ENCODE measurements at places on chromosomes 6 and 20.

DNA sequence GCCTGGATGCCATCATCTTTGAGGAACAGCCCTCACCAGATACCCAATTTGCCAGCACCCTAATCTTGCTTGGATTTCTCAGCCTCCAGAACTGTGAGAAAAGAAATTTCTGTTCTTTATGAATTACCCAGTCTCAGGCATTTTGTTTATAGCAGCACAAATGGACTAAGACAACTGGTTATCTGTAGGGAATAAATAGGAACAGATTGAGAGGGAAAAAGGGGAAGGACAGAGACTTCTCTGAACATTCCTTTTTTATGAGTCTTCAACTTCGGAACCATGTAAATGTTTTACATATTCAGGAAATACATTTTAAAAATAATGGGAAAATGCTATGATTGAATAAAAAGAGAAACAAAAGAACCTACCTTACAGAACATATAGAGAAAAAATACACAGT is 20.9 kb downstream of the KCTD20 start:
- H3K4me3 ChIP-seq = no peak overlapping the region
- no peaks in the 10 kb centered on the region for H3K27me3 ChIP-seq
- H3K36me3 ChIP-seq = no peaks in the 10 kb centered on the region
- H3K4me1 ChIP-seq = no peaks in the 10 kb centered on the region
- no peak for DNase-seq

DNA sequence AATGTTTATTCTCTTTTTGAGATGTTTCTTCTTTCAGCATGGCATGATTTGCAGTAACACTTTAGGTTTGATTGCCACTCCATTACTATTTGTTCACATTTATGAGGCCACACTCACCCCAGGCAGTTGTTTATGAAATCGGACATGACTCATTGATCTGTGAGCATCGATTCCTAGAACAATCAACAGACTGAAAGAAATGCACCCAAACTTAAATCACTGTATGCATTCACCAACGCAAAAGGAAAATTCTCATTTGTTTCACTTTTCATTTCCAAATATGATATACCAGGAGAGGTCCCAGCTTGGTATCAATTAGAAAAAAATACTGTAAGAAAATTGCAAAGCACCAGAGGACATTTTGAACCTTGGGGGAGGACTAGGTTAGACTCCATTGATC is 5.4 kb upstream of the GJA10 start:
- peaks cover 64% of the 10 kb centered on the region for H3K27me3 ChIP-seq
- H3K4me3 ChIP-seq = no peak overlapping the region
- no peak overlapping the region for H3K27ac ChIP-seq
- peaks cover 10% of the 10 kb centered on the region for H3K4me1 ChIP-seq
- DNase-seq = no peak
- H3K36me3 ChIP-seq = no peaks in the 10 kb centered on the region

DNA sequence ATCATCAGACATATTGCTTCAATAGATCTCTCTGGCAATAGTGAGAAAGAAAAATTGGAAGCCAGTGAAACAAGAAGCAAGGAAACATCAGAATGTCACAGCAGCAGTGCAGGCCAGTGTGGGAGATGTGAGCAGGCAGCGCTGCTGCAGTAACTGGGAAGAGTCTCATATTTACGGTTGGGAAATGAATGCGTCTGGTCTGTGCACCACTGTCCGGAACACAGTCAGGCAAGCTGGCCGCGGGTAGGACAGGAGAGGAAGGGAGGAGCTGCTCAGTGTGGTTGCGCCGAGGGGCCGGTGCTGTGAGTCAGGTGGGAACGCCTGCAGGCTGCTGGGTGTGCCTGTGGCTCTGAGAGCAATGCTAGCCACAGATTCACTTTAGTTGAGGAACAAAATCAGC is 6.4 kb upstream of the PSMG4 start:
- no peaks in the 10 kb centered on the region for H3K27me3 ChIP-seq
- DNase-seq = no peak
- H3K36me3 ChIP-seq = no peaks in the 10 kb centered on the region
- H3K4me1 ChIP-seq = no peaks in the 10 kb centered on the region
- no peak overlapping the region for H3K4me3 ChIP-seq
- H3K27ac ChIP-seq = no peak overlapping the region

DNA sequence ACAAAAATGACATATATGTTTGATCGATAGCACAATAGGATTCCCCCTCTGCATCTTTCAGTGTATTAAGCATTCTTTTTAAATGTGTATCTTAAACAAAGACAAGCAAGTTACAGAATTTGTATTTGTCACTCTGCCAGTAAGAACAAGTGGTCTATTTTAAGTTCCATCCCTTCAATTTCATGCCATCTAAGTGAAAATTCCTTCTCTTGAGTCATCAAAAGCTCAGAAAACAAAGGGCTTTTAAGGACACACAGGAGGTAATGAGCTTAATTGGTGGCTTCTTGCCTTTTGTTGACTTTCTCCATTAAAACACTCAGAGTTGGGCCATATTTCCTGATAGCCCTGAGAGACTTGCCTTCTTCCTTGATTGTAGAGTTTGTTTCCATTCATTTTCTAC is 547.8 kb downstream of the TENT5A start:
- H3K4me3 ChIP-seq = no peak overlapping the region
- no peak overlapping the region for H3K27ac ChIP-seq
- H3K36me3 ChIP-seq = no peaks in the 10 kb centered on the region
- DNase-seq = no peak

- DNase-seq = no peak
- H3K4me3 ChIP-seq = no peak overlapping the region
- no peak overlapping the region for H3K27ac ChIP-seq
- H3K36me3 ChIP-seq = no peaks in the 10 kb centered on the region
- H3K27me3 ChIP-seq = no peaks in the 10 kb centered on the region
These were observed 411.0 kb upstream of the AGPAT4 start for GRCh38 chr6:161684731-161685475.

DNA sequence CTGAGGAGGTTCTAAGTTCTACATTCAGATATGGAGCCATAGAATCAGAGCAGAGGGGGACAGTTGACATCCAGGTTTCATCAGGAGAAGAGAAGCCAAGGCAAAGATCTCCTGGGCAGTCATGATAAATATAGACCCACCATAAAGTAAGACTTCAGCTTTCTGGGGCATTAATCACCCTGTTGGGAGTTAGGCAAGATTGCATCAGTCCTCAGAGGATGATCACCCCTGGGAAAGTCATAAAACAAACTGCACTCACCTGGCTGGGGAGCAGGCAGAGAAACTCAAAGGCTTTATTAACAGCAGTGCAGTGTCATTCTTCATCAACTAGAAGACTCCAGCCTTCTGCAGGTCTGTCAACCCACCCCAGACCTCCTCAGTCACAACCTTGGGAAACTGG is 301.3 kb upstream of the JARID2 start:
- H3K4me1 ChIP-seq = no peaks in the 10 kb centered on the region
- H3K36me3 ChIP-seq = no peaks in the 10 kb centered on the region
- H3K27ac ChIP-seq = no peak overlapping the region
- no peaks in the 10 kb centered on the region for H3K27me3 ChIP-seq
- H3K4me3 ChIP-seq = no peak overlapping the region
- DNase-seq = no peak

- no peak for DNase-seq
- H3K27ac ChIP-seq = no peak overlapping the region
- no peaks in the 10 kb centered on the region for H3K27me3 ChIP-seq
These were observed 32.6 kb downstream of the MRPL14 start for GRCh38 chr6:44094403-44095242.

GRCh38 chr20:24382331-24382730 is 87.1 kb upstream of the SYNDIG1 start:
- no peak for DNase-seq
- H3K27ac ChIP-seq = no peak overlapping the region
- H3K36me3 ChIP-seq = no peaks in the 10 kb centered on the region

DNA sequence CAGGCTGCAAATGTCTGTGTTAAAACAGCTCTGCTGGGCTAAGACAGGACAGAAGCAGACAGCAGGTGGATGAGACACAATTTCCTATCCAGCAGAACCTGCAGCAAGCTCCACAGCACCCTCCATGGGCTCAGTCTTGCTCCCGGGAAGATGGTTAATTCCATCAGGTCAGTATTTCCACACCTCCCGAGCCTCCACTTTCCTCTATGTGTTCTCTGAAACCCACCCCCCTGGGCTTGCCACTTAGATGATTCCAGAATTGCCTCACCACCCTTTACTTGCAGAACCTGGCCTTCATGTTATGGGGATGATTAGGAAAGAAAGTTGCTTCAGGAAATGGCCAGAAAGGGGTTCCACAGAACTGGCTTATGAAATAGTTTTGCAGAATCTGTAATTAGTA is 43.8 kb downstream of the ERMARD start:
- no peaks in the 10 kb centered on the region for H3K36me3 ChIP-seq
- H3K4me3 ChIP-seq = no peak overlapping the region
- no peaks in the 10 kb centered on the region for H3K4me1 ChIP-seq
- H3K27ac ChIP-seq = no peak overlapping the region
- peaks cover 8% of the 10 kb centered on the region for H3K27me3 ChIP-seq

DNA sequence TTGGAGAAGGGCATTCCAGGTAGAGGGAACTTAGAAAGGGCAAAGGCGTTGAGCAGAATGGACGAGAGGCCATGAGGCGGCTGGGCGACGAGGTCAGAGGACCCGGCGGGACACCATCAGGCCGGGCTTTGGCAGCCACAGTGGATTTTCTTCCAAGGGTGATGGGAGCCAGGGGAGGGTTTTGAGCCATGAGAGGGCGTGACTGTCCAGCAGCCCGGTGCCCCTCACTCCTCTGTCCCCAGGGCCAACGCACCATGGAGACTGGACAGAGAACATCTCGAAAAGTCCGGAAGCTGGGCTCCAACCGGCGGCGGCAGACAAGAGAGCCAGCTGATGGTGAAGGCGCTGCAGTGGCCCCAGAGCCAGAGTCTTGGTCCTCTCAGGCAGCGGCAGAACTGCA is 6.4 kb downstream of the RAB44 start:
- H3K36me3 ChIP-seq = no peaks in the 10 kb centered on the region
- H3K4me3 ChIP-seq = no peak overlapping the region
- no peaks in the 10 kb centered on the region for H3K27me3 ChIP-seq
- H3K27ac ChIP-seq = no peak overlapping the region
- peaks cover 5% of the 10 kb centered on the region for H3K4me1 ChIP-seq

- no peaks in the 10 kb centered on the region for H3K4me1 ChIP-seq
- H3K4me3 ChIP-seq = no peak overlapping the region
- H3K27me3 ChIP-seq = no peaks in the 10 kb centered on the region
- no peak for DNase-seq
- no peaks in the 10 kb centered on the region for H3K36me3 ChIP-seq
These were observed 11.0 kb downstream of the FRS3 start for GRCh38 chr6:41768545-41769308.

DNA sequence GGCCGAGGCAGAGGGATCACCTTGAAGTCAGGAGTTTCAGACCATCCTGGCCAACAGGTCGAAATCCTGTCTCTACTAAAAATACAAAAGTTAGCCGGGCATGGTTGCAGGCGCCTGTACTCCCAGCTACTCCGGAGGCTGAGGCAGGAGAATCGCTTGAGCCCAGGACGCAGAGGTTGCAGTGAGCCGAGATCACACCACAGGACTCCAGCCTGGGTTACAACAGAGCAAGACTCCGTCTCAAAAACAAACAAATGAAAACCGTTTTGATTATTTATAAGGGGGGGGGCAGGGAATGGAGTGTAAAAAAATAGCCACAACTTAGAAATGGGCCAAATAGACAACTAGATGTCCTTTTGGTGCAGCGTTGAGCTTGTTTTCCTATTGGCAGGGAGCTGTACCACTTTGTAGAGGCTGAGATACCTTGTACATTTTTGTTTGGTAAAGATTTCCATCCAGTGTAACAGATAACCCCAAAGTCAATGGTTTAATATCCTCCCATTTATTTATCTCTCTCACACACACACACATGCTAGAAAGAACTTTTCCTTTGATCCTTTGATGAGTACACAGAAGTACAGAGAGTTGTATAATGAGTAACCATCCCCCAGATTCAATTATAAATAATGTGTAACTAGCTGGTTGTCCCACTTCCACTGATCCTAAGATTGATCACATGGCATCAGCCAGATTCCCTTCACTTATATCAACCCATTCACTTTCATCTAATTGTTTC is 477.5 kb downstream of the PRKN start:
- no peaks in the 10 kb centered on the region for H3K36me3 ChIP-seq
- H3K4me3 ChIP-seq = no peak overlapping the region
- DNase-seq = no peak
- no peak overlapping the region for H3K27ac ChIP-seq

DNA sequence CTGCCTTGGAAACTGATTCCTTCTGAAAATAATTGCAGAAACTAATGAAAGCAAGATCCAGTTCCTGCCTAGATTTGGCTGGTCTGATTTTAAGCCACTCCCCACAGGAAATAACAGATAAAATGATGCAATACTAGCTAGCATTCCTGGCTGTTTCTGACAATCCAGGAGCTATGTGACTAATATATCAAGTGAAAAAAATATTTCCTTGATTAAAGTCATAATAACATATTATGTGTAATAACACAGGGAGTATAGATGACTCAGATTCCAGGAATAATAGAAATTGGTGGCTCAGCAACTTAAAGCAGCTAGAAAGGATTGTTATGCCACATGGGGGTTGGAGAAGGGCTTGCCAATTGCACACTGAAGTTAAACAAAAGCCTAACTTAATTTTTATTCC is 182.7 kb upstream of the SALL4 start:
- no peaks in the 10 kb centered on the region for H3K36me3 ChIP-seq
- no peak for DNase-seq
- H3K4me3 ChIP-seq = no peak overlapping the region

DNA sequence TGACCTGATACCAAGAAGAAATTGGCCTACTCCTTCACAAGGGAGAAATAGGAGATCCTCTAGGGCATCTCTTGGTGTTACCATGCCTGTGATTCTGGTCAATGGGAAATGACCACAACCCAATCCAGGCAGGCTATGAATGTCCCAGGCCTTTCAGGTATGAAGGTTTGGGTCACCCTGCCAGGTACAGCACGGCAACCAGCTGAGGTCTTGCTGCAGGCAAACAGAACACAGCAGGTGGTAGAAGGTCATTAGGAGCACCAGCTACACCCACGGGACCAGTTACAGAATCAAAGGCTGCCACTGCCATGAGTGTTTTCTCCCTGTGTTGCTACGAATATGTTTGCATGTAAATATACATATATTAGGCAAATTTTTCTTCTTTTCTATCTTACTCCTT is 202.3 kb downstream of the ERMARD start:
- no peaks in the 10 kb centered on the region for H3K27me3 ChIP-seq
- no peak for DNase-seq
